Osteoblast (primary cell): ENCODE measurements at places on chromosomes 3 and 15. TPM values are rescaled to one million over a fixed set of nuclear protein-coding genes. Genes with fewer than 3 reads are reported as not detected.

Gene GPR62
- under 0.01 TPM in 1 of 2 replicates, not detected in the other for total RNA-seq

GRCh38 chr15:83436513-83437158, 10.5 kb upstream of the SH3GL3 start:
- H3K36me3 ChIP-seq: no peaks in the 10 kb centered on the region
- H3K4me3 ChIP-seq: no peak overlapping the region

Gene SLC51B
- not detected in 2 replicates for total RNA-seq

DNA sequence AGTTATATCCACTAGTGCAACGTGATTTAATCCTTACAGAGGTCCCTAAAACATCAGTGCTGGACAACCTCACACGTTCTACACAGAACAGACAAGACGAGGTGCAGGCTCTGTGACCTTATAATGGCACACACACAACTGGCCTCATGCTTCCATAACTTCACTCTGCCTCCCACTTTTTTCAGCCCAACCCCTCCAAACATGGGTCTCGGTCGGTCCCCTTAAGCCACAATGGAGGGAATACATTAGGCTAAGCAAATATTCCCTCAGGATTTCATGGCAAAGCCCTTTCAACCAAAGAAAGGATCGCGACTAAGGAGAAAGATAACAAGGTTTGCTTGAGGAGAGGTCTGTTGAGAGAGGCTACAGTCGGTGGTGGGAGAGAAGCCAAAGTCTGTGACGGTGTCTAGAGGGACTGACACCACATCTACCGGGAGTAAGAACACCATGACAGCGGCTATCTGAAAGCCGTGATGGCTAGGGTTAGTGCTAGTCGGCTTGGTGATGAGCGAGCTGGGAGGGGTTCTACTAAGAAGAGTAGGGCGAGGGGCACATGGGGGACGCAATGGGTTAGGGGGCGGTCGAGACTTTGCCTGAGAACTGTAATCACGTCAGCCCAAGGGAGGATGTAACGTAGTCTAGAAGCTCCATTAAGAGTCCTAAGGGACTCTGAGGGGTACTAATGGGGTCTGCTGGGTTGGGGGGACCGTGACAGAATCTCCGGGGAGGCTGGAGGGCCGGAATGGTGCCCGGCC, 1.0 kb downstream of the MYO9A start:
- H3K4me3 ChIP-seq: peak overlapping the region; percentile 82
- no peaks in the 10 kb centered on the region for H3K36me3 ChIP-seq
- H3K27ac ChIP-seq: peak overlapping the region; percentile 95
- peak; percentile 78 for DNase-seq

DNA sequence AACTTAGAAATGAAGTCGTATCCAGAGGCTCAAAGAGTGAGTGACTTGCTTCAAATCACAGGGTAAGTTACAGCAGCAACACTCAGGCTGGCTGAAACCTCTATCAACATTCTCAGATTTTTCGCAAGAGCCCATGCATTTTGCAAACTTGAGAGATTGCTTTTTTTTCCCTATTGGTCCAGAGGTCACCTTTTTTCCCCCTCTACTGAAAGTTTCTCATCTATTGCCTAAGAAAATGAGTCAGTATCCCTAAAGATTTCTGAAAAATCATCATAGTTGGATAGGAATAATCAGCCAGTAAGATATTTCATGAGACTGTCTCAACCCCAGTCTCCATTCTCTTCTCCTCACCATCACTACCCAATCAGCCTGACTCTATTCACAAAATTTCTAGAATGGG, 410.6 kb downstream of the FOXP1 start:
- H3K4me1 ChIP-seq: peaks cover 51% of the 10 kb centered on the region
- DNase-seq: no peak
- peak overlapping the region; percentile 39 for H3K4me3 ChIP-seq
- no peaks in the 10 kb centered on the region for H3K27me3 ChIP-seq
- no peaks in the 10 kb centered on the region for H3K36me3 ChIP-seq

DNA sequence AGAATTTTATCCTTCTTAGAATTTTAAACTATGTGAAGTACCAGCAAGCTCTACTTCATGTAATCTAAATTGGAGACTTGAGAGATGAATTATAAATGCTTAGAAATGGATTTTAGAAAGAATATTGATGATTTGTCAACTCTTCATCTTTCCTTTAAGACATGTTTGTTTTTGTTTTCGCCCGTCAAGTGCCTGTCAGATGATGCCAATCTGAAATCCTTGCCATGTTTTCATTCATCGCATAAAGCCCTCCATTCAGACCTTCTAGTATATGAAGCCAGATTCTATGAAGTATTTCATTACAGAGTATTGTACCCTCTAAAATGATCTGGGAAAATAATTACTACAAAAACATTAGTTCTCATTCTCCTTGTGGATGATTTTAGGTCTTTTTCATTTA, 223.2 kb upstream of the SOX2 start:
- no peak overlapping the region for H3K4me3 ChIP-seq
- no peaks in the 10 kb centered on the region for H3K27me3 ChIP-seq
- H3K36me3 ChIP-seq: no peaks in the 10 kb centered on the region
- no peak overlapping the region for H3K27ac ChIP-seq
- no peak for DNase-seq
- no peaks in the 10 kb centered on the region for H3K4me1 ChIP-seq

DNA sequence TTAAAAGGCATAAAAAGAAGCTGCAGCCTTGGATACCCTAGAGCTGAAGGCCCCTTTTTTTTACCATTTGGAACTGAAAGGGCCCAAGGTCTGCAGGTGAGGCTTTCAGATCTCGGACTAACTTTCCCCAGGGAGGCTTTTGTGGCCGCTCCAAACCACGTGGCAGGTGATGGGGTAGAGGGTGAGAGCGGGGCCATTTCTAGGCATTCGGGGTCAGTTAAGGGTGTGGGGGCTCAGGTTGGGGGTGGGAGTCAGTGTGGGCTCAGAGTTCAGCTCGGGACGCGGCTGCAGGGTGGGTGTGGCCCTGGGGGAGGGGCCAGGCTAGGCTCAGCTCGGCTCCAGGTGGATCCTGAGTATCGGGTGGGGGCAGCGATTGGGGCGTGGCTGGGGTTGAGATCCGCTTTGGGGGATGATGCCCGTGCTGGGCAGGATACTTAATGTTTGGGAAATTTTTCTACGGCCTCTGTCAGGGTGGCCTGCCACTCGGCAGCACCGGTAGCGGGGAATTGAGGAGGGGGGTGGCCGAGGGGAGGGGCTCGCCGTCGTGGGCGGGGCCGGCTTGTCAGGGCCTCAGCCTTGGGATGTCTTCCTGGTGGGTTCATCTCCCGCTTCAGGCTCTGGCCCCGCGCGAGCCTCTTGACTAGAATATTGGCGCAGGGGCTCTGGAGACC, 2.5 kb downstream of the KLF13 start:
- DNase-seq: peak; percentile 77
- peaks cover 16% of the 10 kb centered on the region for H3K4me1 ChIP-seq
- H3K27me3 ChIP-seq: no peaks in the 10 kb centered on the region
- H3K27ac ChIP-seq: peak overlapping the region; percentile 66
- no peaks in the 10 kb centered on the region for H3K36me3 ChIP-seq

GRCh38 chr3:32392536-32393302, 1.1 kb downstream of the CMTM7 start:
- peak; percentile 92 for DNase-seq
- H3K27ac ChIP-seq: peak overlapping the region; percentile 58
- peaks cover 11% of the 10 kb centered on the region for H3K4me1 ChIP-seq
- peak overlapping the region; percentile 89 for H3K4me3 ChIP-seq
- H3K36me3 ChIP-seq: no peaks in the 10 kb centered on the region
- H3K27me3 ChIP-seq: no peaks in the 10 kb centered on the region

GRCh38 chr3:179292450-179292849, 30.4 kb upstream of the ZNF639 start:
- H3K27me3 ChIP-seq: peaks cover 6% of the 10 kb centered on the region
- H3K4me1 ChIP-seq: no peaks in the 10 kb centered on the region
- H3K4me3 ChIP-seq: no peak overlapping the region
- no peaks in the 10 kb centered on the region for H3K36me3 ChIP-seq
- H3K27ac ChIP-seq: no peak overlapping the region

DNA sequence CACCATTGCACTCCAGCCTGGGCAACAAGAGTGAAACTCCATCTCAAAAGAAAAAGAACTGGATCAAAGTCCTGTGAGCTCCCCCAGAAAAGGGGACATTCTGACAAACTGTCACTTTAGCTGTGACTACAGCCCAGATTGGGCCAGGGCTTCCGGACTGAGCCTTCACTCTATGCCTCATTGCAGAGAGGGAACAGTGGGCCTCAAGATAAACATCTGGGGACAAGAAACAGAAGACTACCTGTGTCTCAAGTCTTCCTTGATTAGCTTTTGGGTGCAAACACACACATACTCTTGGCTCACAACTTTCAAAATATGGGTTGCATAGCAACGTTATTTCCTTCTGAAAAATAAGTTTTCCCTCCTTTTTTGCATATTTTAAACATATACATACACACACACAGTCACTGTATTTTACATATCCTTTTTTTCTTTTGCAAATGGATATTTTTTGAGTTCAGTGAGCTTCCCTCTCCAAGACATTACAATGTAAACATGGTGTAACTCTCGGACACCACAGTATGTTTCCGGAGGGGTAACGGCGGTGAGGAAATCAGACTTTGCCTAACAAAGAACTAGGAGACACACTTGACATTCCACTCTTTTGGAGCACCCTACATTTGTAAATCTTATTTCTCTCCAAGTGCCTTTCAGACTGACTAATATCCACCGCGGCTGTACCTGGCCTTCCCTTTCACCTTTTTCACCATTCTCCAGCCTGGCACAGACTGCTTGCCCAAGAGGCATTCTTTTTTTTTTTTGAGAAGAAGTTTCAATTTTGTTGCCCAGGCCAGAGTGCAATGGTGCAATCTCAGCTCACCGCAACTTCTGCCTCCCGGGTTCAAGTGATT, 3.5 kb downstream of the TKT start:
- H3K4me3 ChIP-seq: peak overlapping the region; percentile 4
- H3K27me3 ChIP-seq: no peaks in the 10 kb centered on the region
- no peak overlapping the region for H3K27ac ChIP-seq

Gene GPR149
- total RNA-seq: not detected in 2 replicates

DNA sequence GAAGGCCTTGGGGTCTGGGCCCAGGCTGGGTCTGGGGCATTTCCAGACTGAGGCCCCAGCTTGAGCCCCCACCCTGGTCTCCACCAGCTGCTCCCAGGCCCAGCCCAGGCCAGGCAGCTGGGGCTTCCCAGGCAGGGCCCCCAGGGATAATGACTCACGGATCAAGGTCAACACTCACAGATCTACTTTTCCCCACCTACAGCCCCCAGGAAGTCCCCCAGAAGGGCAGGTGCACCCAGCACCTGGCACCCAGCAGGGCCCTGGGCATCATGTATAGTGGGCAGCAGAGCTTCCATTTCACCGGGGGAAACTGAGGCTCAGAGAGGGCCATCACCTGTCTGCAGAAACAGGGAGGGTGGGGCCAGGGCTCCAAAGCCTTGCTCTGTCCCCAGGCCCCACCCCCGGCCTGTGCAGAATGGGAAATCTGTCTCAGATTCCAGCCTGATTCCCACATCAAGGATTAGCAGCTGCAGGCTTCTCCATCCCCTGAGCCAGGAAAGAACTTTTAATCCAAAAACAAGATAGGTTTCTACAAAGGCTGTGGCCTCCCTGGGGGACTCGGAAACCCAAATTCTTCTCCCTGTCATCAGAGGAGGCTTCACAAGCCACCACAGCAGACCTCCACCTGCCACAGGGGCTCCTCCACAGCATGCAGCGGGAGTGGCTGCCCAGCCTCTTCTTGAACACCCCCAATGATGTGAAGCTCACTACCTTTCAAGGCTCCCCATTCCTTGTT, 49.8 kb downstream of the IQSEC1 start:
- H3K27me3 ChIP-seq: no peaks in the 10 kb centered on the region
- H3K4me1 ChIP-seq: peaks cover 69% of the 10 kb centered on the region
- no peak overlapping the region for H3K4me3 ChIP-seq
- no peaks in the 10 kb centered on the region for H3K36me3 ChIP-seq

DNA sequence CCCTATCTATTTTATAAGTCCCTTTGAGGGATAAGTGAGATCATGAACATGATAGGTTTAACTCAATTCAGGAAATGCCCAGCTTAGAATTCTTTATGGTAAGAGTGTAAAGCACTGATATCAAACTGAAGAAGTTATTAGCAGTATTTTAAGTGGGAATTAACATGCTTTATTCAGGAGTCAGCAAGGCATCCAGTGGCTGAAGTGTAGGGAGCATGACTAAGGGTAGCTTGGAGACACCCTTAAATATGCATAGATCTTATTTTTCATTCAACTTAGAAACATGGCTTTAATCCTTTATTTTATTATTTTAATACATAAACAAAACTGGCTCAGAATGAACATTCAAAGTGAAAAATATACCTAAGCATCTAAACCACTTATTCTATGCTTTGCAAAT, 158.3 kb upstream of the LPP start:
- peaks cover 13% of the 10 kb centered on the region for H3K4me1 ChIP-seq
- no peak overlapping the region for H3K4me3 ChIP-seq
- no peaks in the 10 kb centered on the region for H3K27me3 ChIP-seq

- no peaks in the 10 kb centered on the region for H3K36me3 ChIP-seq
- peaks cover 10% of the 10 kb centered on the region for H3K27me3 ChIP-seq
- H3K4me3 ChIP-seq: no peak overlapping the region
- H3K27ac ChIP-seq: no peak overlapping the region
Observed at GRCh38 chr3:62672270-62672987, 202.8 kb downstream of the CADPS start.

DNA sequence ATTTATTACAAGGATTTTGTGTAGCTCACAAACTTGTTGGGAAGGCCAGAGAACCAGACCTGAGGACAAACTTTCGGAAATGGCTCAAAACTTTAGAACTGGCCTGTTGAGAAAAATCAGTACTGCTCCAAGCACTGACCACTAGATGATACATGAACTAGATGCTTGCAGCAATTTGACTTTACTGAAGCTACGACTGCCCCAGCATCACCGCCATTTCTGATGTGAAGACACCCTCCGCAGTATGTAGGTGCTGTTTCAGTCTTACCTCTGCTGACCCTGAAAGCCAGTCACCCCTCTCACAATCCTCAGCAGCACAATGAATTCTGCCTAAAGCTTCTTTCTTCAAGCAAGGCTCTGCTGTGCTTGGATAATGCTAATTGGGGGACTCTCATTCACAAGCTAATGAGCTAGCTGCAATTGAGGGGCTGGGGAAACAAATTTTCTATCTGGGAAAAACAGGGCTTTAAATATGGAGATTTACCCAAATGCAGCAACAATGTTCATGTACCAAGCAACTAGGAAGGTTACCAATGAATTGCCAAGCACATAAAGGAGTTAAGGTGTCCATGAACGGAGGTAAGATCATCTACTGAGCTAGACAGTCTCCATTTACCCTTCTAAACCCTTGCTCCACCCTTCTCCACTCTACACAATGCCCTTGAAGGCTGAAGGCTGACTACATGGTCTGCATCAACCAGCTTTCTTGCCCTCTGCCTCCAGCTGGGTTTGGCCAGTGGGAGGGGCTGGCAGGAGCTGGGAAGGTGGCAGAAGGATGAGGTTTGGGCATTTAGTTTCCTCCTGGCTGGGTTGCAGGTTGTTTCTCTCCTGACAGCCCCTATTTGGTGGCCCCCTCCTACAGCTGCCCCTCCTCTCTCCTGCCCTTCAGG, 53.2 kb upstream of the FSTL1 start:
- H3K4me3 ChIP-seq: no peak overlapping the region
- H3K36me3 ChIP-seq: no peaks in the 10 kb centered on the region
- no peaks in the 10 kb centered on the region for H3K27me3 ChIP-seq

DNA sequence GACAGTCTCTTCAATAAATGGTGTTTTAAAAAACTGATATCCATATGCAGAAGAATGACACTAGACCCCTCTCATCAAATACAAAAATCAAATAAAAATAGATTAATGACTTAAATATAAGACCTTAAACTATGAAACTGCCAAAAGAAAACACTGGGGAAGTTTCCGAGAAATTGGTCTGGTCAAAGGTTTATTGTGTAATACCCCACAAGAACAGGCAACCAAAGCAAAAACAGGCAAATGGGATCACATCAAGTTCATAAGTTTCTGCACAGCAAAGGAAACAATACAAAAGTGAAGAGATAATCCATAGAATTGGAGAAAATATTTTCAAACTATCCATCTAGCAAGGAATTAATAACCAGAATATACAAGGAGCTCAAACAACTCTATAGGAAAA, 126.2 kb downstream of the GOLIM4 start:
- no peak for DNase-seq
- no peak overlapping the region for H3K4me3 ChIP-seq
- no peak overlapping the region for H3K27ac ChIP-seq
- H3K27me3 ChIP-seq: no peaks in the 10 kb centered on the region
- no peaks in the 10 kb centered on the region for H3K36me3 ChIP-seq
